ENCODE measurements at places on chromosomes 1 and 21. TPM values are rescaled to one million over a fixed set of nuclear protein-coding genes. Genes with fewer than 3 reads are reported as not detected.

- DNase-seq = no peak
Observed at GRCh38 chr21:37821092-37821491, 95.2 kb downstream of the KCNJ6 start.

DNA sequence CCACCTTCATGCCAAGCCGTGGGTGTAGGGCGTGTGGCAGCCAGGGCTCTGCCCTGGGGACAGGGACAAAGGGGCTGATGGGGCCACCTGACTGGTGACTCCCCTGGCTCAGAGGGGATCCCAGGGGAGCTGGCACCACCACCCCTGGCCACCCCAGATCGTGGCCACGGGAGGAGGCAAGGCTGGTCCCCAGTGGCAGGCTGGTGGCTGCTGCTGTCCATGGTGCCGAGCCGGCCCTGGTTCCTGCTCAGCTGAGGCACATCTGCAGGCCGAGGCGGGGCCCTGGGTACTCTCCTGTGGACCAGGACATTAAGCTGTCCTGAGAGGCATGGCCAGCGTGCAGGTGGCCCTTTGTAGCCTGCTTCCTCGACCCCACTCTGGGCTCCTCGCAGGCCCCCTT, 6.5 kb downstream of the PLCH2 start:
- DNase-seq = no peak

The CFHR5 gene
- total RNA-seq = not detected

The NLRP3 gene
- not detected for total RNA-seq
